Fibroblast of the aortic adventitia (primary cell): ENCODE measurements at places on chromosomes 13 and 19.
A peak's percentile ranks its signal among the peaks of the same experiment; 100 is the strongest.

DNA sequence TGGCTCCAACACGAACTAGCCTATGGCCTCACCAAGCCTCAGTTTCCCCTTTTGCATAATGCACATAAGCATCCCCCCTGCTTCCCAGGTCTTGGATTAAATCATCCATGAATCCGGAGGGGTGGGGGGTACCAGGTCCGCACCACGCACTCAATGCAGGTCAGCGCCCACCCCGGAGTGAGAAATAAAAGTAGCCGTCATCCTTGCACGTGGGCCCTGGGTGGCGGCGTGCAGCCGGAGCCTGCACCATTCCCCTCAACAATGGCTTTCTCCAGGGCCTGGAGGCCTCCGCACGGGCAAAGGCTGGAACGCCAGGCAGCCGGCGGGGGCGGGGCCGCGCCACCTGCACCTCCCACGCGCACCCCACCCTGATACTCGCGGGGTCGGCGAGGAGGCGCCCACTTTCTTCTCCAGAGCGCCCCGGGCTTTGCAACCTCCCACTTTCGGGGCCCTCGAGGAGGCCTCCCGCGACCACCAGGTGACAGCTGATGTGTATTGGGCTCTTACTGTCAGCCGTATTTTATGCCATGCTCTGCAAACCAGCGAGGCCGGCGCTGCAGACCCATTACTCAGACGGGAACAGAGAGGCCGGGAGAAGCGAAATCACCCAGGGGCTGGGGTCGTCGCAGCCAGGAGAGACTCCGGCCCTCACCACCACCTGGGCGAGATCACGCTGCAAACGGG lies 767 bp upstream of the GADD45B start:
- DNase-seq, result peak; percentile 61

GRCh38 chr13:45500492-45501174 lies 35.9 kb downstream of the COG3 start:
- peak; percentile 91 for DNase-seq

- DNase-seq, result no peak
These were observed 1.8 kb downstream of the F2RL3 start for GRCh38 chr19:16890461-16891184.

DNA sequence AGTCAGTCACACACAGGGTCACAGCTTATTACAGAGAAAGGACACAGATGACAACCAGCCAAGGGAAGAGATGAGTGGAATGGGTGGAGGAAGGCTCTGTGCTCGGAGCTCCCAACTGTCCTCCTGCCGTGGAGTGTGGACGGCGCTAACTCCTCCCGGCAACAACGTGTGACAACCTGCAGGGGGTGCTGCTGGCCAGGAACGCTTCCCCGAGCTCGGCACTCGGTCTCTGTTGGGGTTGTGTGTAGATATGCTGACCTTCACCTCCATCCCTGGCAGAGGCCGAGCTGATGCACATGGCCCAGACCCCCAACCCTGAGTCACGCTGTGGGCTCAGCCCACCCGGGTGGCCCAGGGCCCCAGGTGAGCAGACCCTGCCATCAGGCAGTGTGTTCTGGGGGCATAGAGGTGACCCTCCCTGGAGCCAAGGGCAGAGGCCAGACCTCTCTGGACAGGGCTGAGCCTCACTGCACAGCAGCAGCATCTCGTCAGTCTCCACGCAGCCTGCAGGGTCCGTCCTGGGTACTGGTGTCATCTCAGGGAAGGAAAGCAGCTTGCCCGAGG lies 14.1 kb downstream of the ZNF444 start:
- no peak for DNase-seq

DNA sequence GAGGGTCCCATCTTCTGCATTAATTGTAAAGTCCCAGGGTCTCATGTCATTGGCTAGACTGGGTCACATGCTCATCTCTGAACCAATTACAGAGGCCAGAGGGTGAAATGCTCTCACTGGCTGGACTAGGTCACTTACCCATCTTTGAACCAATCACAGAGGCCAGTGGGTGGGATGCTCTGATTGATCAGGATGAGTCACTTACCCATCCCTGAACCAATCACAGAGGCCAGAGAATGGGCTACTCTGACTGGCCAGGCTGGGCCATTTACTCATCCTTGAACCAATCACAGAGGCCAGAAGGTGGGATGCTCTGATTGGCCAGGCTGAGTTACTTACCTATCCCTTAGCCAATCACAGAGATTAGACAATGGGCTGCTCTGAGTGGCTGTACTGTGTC lies 5.3 kb downstream of the MISP start:
- no peak for DNase-seq

DNA sequence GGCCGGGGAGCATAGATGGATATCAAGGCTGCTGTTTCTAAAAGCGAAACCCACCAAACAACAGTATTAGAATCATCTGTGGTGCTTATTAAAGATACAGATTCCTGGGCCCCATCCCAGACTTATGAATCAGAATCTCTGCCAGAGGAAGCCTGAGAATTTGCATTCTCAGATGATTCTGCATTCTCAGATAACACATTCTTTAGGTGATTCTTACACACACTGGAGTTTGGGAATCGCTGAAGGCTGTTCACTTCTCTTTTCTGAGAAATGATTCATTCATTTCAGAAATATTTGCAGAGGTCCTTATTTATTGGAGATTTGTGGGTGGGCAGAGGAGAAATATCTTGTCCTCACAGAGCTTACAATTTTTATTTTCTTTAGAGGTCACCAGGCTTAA lies 24.4 kb downstream of the ALOX5AP start:
- DNase-seq, result peak; percentile 50

- no peak for DNase-seq
These were observed 540 bp upstream of the ZFP36 start for GRCh38 chr19:39405958-39406655.

DNA sequence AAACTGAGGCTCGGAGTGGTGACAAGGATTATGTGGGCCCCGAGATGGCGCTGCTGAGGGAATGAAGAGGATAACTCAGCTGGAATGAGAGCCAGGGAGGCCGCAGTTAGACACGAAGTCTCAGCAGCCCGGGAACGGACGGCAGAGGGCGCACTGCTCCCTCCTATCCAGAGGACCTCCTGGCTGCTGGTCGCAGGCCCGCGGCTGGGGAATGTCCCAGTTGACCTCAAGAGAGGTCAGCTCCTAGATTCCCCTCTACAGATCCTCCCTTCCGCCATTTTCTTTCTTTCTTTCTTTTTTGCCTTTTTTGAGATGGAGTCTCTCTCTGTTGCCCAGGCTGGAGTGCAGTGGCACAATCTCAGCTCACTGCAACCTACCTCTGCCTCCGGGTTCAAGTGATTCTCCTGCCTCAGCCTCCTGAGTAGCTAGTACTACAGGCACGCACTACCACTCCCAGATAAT lies 24.1 kb upstream of the ASPDH start:
- DNase-seq, result peak; percentile 68

- no peak for DNase-seq
These were observed 38.1 kb downstream of the DGKH start for GRCh38 chr13:42086582-42086981.

DNA sequence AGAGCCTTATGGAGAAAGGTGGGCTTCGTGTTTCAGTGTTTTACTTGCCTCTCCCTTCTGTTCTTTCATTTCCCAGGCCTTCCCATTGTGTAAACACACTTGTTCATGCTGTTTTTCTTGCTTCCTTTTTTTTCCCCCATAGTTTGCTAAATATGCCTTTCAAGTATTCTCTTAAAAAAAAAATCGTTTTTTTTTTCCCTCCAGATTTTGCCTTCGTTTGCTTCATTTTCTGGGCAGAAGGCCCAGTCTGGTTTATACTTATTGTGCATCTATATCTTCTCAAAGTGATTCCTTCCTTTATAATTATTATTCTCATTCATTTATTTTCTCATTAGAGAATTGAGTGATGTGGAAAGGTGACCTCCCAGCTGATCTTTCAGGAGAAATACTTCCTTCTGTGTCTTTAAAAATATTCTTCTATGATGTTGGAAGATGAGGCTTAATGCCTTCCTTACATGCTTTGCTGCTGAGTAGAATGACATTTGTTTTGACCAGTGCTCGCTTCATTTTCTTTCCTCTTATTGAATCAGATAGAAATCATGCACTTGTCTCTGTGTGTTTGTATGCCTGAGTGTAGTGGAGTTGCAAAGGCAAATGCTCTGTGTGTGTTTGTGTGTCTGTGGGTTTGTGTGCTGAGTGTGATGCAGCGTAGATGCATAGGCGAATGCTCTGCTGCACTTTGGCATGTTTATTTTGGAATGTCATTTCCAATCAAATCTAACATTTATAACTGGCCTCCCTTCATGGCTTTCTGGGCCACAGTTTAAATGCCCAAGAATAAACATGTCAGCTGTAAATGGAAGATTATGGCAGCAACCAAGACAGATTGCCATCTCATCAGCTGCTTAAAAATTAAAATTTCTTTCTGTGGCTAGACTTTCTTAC lies 591.4 kb downstream of the FGF9 start:
- DNase-seq, result no peak

- DNase-seq, result no peak
These were observed 870 bp upstream of the UNC13A start for GRCh38 chr19:17688853-17689595.

DNA sequence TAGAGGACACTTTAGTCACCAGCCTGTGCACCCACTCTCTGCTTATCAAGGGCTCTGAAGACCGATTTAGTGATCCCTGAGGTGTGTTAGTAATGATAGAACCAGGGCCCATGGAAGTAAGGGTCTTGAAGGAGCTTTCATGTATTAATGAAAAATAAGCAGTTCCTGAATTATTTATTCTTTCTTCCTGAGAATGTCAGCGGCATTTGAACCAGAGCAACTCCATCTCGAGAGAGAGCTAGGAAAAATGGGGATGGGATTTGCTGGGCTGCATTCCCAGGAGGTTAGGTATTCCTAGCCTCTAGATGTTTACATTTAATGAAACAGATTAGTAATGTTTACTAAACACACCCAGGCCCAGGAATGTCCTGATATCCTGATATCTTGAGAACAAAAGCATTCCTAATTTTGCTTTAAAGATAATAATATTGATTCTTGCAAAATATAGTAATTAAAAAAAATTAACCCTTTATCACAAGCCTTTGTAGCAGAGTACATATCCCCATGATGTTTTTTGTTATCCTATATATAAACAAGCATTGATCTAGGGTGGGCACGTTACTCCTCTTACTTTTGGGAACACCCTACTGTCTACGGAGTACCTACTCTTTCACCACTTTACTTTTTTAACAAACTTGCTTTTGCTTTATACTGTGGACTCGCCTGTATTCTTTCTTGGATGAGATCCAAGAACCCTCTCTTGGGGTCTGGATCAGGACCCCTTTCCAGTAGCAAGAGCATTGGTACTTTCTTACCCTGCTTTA lies 63.1 kb downstream of the COG3 start:
- no peak for DNase-seq

DNA sequence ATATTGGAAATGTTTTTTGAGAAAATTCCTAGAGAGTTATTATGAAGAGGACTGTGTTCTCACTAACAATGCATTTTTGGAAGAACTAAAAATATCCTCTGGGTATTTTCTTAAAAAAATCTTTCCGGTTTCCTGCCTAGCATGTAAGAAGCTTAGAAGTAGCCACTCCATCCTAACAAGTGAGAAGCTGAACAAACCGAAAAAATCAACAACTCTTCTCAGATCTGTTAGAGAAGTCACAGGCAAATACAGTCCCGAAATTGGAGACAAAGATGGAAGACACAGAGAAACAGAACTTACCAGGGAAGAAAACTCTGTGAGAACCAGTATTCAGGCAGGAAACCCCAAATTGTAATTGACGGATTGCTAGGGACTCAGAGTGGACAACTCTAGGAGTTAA lies 173.0 kb downstream of the KLF12 start:
- no peak for DNase-seq

- no peak for DNase-seq
These were observed 1669.2 kb downstream of the PCDH9 start for GRCh38 chr13:65560936-65561335.

GRCh38 chr13:30711375-30711774 lies 24.0 kb upstream of the ALOX5AP start:
- peak; percentile 32 for DNase-seq

DNA sequence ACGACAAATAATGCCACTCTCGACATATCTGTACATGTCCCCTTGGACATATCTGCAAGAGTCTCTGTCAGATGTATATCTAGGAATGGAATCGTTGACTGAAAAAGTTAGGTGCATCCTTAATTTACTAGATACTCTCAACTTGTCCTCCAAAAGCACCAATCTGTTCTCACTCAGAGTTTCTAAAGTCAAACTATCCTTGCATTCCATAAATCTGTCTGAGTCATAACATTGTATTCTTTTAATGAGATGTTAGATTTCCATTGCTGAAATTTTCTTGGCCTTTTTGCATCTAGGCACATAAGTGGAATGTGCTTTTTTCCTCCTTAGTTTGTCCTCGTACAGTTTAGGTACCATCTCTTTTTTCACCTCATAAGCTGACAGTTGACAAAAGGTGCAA lies 139.8 kb downstream of the PTPRS start:
- peak; percentile 19 for DNase-seq

GRCh38 chr13:97139691-97140090 lies 82.4 kb upstream of the MBNL2 start:
- DNase-seq, result no peak

DNA sequence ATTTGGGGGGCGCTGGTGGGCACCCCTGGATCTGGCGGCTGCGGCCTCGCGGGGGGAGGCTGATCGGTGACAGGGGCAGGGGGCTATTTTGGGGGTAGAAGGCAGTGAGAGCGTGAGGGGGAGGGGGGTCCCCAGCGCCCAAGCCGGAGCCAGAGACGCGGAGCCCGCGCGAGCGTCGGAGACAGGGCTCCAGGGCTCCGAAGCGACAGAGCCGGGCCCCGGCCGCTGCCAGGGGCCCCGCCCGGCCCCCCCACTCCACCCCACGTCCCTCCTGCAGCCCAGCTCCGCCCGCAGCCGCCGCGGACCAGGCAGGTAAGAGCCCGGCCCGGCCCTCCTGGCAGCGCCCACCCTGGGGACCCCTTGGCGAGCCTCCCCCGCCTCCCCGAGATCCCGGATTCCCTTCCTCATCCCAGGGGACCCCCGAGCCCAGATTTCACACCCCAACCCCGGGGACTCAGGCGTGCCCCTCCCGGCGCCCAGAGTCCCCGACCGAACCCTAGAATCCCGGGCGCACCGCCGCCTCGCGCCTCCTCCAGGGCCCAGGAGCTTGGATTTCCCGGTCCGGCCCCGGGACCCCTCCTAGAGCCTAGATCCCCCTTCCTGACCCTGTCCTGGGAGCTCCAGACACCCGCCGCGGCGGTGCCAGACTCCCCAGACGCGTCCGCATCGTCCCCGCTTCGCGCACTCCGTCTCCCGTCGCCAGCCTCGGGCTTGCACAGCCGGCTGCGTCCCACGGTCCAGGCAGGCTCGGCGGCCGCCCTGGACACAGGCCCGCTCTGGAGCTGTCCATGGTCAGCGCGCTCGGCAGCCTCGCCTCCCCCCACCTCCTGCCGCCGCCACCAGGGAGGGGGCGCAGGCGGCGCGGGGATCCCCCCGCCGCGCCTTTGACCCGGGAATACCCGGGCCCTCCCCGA lies at the start of gene PPFIA3:
PPFIA3 (plus strand) TSS at position 134 of the 914 bp plus-strand sequence. CDS start 8,330 bp downstream, outside the sequence.
- peak; percentile 46 for DNase-seq
